ENCODE measurements at places on chromosomes 7 and 10.

DNA sequence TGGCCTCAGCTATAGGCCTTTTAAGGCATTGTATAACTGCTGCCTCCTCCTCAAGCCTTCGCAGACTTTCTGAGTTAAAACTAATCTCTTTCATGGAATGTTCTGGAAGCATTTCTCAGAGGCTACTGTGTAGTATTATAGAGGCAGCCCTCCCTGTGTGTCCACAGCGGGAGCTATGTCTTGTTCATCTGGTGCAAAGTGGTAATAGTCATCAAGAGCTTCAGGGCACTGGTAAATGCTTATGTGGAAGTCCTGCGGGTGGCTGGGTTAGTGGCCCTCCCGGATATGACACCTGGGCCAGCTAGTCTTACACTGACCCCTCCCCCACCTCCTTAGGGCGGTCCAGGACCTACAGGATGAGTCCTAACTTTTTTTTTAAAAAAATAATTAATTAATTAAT, 2.2 kb upstream of the ABHD11 start:
- DNase-seq: no peak

DNA sequence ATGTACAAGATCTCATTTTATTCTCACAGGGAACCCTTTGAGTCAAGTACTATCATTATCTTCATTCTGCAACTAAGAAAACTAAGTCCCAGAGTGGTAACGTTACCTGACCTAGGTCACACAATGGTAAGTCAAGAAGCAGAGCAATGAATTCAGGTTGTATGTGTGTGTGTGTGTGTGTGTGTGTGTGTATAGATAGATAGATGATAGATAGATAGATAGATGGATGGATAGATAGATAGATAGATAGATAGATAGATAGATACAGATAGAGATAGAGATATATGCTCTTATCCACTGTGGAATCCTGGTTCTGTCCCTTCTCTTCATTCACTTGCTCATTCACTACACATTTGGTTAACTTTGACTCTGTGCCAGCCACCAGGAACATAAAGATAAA, 29.8 kb downstream of the ASAH2 start:
- no peak for DNase-seq

GRCh38 chr7:94655848-94656657, at the start of gene SGCE:
SGCE (minus strand) TSS chr7:94656133; CDS start chr7:94656098, 35 bp downstream.
- no peak for DNase-seq

DNA sequence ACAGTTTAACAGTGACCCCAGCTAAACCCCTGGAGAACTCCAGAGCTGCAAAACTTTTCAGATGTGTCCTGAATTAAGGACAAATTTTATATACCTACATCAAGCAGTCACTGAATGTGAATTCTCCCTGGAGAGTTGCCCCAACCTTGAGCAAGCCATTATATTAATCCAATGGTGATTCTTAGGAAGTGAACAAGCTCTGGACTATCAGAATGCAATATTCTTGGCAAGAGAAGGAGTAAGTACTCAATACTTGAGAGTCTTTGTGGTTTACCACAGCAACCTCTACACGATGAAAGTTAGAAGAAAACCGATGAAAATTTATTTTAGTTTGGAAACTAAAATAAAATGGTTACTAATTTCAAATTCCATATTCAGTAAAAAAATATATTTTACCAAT, 19.3 kb upstream of the ZNF365 start:
- no peak for DNase-seq

DNA sequence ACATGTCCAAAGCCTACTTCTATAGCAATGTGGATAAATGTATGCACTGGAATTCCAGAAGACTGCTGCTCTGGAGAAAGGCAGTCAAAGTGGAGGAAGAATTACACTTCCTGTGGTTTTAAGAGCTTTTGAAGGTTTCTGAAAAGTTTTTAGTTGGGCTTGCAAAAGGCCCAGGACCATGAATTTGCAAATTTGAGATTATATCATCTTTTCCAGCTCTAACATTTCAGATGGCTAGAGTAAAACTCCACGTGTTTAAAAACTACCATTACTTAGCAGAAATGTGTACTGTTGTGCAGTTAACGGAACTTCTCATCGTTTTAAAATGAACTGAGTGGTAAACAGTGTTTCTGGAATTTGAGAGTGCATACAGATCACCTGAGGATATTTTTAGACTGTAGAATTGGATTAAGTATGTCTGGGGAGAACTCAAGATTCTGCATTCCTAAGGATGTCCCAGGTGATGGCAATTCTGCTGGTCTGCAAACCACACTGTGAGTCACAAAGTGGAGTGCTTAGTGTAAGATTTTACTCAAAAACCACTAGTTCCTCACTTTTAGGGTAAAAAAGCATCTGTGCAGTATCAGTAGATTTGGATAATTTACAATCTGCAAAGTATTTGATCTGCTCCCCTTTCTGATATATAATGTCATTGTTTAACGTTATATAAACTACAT, 32.9 kb upstream of the CCDC71L start:
- no peak for DNase-seq

- DNase-seq: no peak
Measured at GRCh38 chr10:125155101-125155500, 5.3 kb downstream of the CTBP2 start.

GRCh38 chr7:1590476-1590875, 20.6 kb upstream of the PSMG3 start:
- no peak for DNase-seq

DNA sequence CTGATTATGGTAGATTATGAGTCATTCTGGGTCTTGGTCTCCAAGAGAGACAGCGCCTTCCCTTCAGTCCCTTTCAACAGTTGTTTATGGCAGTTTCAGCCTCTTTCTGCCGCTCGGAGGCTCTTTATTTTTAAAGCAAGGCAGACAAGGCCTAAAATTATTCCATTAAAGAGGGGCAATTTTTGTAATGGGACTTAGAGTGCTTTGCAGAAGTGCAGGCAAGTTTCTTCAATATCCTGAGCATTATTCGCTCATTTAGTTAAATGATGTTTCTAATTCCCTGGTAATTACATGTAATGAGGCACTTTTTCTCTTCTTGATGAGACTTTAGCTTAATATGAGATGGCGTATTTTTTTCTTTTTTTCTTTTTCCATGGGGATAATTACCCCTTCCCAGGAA, 33.6 kb downstream of the BUB3 start:
- DNase-seq: no peak

DNA sequence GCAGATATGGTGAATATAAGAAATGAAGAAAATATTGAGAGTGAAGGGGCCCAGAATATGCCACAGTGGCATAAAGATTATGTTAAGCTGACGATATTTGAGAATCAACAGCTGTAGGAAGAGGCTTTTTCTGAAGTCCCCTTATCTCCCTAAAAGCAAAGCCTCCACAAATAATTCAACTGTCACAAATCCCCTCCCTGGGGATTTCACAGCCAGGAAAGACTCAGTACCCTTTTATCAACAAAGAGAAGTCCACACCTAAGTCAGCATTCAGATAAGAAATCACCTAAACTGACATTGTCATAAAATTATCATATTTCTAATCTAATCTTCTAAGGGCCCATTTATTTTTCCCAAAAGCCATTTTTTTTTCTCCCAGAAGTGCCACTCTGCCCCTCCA, 284.9 kb upstream of the VWC2 start:
- no peak for DNase-seq

GRCh38 chr7:158728911-158729645, 24.5 kb upstream of the NCAPG2 start:
- no peak for DNase-seq

- DNase-seq: no peak
Measured at GRCh38 chr10:93150990-93151547, 77.4 kb downstream of the CYP26A1 start.

DNA sequence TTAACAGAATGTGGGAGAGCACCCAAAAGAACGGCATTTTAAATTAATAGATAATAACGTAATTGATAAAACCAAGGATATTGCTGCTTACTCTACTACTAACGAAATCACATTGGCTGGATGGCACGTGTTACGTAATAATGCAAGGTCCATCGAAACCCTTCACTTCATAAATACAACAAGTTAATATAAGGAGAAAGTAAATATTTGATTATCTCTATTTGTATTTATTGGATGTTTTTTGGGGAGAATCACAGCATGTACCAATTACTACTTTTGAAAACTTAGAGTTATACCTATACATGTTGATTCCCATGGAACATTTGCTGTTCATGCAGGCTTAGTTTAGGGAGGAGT, 1.6 kb downstream of the PRKG1 start:
- no peak for DNase-seq

- no peak for DNase-seq
Measured at GRCh38 chr10:119339109-119339508, 131.7 kb downstream of the GRK5 start.

DNA sequence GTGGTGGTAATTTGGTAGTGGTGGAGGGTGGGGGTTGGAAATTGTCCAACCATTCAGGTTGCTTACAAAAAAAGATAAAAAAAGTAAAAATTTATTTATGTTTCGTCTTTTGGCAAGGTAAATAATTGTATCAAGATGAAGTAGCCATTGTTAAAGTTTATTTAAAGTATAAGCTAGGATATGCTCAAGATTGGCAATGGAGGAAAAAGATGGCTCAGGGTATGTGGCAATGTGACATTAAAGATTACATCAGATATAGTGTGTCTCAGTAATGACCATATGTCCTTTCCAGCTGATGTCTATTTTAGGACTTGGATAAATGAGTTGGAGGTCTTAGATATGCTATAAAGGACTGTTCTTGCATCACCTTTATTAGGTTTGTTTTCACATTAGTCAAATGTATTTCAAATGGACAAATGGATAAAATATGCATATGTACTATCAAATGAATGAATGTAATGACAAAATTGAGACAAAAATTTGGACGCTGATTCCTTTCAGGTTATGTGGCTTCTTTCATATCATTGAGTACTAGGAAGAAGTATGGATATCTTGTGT, 60.9 kb downstream of the ST7 start:
- DNase-seq: no peak

DNA sequence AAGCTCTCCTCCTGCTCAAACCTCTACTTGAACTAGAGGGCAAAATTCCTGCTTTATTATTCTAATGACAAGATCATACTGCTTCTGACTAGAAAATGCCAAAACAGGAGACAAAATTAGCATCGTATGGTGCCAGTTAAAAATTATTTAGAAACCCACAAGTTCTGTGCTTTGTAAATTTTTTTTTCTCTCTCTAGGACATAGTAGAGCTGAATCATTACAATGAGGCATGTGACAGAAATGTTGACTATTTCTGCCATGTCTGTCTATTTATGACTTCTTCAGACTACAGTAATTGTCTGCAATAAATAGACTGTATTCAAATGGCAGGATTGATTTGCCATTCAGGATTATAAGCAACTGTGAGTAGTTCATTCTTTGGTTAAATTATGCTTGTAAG, 335.8 kb downstream of the PRPF18 start:
- DNase-seq: no peak

GRCh38 chr10:126716366-126716765, 45.9 kb upstream of the C10orf90 start:
- no peak for DNase-seq

DNA sequence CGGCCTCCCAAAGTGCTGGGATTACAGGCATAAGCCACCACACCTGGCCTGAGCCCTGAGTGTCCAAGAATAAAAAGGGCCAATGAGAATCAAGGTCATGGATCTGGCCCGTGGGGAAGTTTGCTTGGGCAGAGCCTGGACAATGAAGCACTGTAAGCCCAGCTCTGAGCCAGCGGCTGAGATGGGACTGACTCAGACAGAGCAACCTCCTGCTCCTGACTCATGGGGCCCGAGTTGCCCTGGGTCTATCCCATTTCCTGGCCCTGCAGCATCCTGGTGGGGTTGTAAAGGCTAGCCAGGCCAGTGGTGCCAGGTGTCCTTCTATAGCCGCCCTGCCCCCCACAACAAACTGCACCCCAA, 5.2 kb upstream of the MYH16 start:
- peak; percentile 91 for DNase-seq

DNA sequence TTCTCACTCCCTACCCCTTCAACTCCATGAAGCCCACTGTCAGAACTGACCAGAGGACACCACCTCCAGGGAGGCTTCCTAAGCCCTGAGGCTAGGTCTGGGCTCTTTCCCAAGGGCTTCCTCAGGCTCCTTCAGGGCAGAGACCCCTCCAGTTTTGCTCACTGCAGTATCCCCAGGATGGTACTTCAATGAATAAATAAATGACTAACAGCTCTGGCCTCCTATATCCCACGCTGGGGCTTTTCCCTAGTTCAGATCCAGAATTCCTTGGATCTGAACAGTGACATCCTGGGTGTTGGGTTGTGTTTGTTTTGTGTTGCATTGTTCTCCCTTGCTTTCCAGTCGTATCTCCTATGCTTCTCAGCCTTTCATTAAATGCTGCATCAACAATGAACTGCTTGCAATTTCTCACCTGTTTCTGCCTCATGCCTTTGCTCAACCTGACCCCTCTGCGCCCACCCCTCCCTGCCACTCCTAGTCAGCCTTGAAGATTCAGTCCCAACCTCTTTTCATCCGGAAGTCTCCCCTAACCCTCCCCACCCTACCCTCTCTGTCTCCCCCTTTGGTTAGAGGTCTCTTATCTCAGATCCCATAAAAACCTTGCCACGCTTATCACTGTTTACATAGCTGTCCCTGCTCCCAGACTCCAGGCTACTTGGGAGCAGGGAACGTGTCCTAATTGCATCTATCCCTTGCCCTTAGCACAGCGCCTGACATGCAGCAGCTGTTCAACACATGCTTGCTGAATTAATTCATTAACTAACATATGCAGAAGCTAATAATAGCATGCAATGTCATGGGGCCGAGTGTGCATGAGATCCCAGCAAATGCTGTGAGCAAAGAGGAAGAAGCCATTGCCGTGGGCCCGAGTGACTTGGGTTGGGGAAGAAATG, 41.7 kb downstream of the PPP1R3C start:
- DNase-seq: no peak

- DNase-seq: no peak
Measured at GRCh38 chr7:135683609-135684008, 21.3 kb downstream of the STMP1 start.

GRCh38 chr10:114825513-114826253, 4.1 kb downstream of the FHIP2A start:
- DNase-seq: no peak

GRCh38 chr10:110192552-110192951, 14.9 kb upstream of the MXI1 start:
- DNase-seq: no peak

GRCh38 chr7:155533120-155533826, 13.1 kb downstream of the CNPY1 start:
- no peak for DNase-seq

DNA sequence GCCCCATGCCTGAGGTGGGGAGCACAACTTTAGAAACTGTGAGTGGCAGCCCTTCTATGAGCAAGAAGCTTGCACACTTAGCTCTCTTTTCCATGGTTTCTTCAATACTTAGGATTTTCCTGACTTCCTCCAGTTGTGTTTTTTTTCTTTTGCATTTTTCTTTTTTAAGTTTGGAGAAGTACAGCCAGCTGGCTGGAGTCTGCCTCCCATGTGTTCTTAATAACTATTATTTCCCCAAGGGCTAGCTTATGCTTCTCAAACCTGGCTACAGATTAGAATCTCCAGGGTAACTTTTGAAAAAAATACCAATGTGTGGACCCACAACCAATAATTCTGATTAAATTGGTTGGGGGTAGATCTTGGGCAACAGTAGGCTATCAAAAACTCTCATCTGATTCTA, 37.4 kb upstream of the MEOX2 start:
- no peak for DNase-seq

DNA sequence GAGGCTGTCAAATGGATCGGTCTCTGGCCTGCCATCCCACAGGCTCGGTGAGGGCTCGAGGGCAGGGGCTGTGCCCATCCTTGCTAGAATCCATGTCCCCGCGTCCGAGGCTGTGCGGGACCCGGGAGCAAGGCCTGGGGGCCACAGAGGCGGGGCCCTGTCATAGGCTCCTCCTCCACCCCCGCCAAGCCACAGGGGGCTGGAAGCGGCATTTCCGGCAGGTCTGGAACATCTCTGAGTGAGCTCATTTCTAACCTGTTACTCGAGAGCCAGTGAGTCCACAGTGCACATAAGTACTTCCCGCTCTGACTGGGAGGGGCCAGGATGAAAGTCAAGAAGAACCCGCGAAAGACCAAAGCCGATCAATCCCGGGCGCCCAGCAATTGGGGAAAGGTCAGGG, 57.6 kb downstream of the NKX6-2 start:
- no peak for DNase-seq

Data from Panc1 (cell line).